ENCODE measurements at places on chromosomes 11 and 22.

GRCh38 chr22:39999144-39999757 lies 4.5 kb downstream of the FAM83F start:
- no peak for DNase-seq

- DNase-seq = no peak
These were observed 3.5 kb downstream of the CBX7 start for GRCh38 chr22:39148727-39149535.

DNA sequence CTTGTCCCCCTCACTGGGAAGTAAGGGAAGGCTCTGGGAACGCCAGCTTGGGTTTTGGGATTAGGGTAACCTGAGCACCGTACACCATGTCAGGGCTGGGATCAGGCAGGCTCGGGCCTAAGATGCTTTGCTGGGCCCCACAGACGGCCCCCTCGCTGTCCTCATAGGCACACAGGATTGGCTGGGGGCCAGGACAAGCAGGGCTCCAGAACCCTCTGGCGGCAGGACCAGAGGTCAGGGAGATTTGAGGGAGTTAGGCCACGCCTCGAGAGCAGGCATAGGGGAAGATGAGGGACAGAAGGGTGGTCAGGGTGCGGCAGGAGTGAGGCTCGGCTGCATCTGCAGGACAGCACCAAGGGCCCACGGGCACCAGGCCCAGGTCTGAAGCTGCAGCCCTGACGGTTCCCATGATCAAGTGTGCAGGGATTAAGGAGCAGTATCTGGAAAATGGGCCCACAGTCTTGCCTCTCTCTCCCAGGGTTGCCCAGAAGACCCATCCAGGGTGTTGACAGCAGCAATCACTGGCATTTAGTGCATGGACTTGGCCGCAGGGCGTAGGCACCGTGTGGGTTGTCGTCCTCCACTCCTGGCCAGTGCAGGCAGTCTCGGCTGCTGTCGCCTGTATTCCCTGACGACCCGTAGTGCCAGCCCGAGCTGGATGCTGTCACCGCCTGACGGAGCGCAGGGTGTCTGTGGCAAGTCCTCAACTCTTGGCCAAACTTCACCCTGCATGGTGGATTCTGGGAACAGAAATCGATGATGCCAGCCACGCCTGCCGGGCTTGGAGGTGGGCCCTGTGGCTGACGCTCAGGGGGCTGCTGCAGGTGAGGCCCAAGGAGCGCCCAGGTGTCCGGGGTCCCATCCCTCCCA lies 15.7 kb upstream of the GNB1L start:
- DNase-seq = peak; percentile 10

DNA sequence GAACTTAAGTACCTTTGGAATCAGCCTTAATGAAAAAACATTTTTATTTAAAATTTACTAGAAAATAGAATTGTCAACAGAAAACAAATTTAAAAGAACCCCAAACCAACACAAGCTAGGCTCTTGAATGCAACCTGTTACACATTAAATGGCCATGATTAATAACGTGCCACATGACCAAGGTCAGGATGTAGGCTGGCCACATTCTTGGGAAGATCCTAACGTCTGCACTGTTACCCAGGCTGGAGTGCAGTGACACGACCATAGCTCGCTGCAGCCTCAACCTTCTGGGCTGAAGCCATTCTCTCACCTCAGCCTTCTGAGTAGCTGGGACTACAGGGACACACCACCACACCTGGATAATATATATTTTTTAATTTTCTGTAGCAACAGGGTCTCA lies 126.4 kb upstream of the APOA1 start:
- no peak for DNase-seq

- no peak for DNase-seq
These were observed 597.1 kb downstream of the BUD13 start for GRCh38 chr11:116175707-116176106.

- DNase-seq = no peak
These were observed 12.4 kb upstream of the ETS1 start for GRCh38 chr11:128599729-128600128.

DNA sequence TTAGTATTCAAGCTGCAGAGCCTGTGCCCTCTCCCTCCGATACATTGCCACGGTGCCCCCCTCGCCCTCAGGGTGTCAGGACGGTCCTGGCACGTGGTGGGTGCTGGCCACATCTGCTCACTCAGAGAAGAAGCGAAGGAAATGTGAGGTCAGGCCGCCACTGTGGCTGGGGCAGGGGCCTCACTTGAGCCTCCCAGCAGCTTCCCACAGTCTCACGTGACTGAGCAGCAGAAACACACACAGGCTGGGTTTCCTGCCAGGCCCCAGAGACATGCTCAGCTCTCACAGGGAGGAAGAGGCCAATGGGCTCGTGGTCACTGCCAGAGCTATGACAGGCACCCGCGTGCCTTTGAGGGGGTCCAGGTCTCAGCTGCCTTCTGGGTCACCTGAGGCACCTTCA lies 37.9 kb upstream of the PRR5 start:
- DNase-seq = peak; percentile 75

GRCh38 chr11:19910931-19911330 lies 198.3 kb downstream of the NAV2 start:
- DNase-seq = no peak

GRCh38 chr22:46376111-46376510 lies 40.6 kb downstream of the TRMU start:
- DNase-seq = no peak

DNA sequence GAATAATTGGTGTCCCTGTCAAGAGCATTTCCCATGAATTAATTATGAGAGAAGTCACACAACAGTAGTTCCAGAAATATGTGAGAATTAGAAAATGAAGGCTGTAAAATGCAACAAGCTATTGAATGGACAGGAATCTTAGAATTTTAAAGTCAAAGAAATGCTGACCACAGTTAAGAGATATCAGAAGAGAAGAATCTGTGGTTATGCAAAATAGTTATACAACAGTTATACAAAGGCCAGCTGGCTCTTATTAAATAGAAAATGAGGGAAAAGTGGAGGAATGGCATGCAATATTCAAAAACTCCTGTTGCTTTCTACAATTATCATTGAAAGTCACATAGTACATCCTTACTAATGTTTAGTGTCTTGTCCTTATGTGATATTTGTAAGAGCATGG lies 27.4 kb downstream of the CASP12 start:
- DNase-seq = no peak

- no peak for DNase-seq
These were observed 15.7 kb downstream of the ZNF214 start for GRCh38 chr11:7004482-7004881.

DNA sequence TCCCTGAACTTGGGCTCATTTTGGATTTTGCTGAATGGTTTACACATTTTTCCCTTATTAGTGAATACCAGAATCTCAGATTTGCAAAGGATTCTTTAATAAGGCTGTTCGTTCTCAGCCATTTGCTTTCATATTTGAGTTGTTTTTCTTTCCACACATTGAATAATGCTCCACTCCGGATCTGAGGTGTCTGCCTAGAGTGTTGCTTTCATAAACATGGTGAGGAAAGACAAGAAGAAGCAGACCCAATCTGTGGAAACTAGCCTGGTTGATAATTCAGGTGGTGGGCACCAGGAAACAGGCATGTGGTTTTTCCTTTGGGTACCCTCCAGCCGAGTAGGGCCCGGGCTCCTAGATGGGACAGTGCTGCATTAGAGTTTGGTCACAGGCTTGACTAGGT lies 35.0 kb downstream of the LDLRAD3 start:
- no peak for DNase-seq

DNA sequence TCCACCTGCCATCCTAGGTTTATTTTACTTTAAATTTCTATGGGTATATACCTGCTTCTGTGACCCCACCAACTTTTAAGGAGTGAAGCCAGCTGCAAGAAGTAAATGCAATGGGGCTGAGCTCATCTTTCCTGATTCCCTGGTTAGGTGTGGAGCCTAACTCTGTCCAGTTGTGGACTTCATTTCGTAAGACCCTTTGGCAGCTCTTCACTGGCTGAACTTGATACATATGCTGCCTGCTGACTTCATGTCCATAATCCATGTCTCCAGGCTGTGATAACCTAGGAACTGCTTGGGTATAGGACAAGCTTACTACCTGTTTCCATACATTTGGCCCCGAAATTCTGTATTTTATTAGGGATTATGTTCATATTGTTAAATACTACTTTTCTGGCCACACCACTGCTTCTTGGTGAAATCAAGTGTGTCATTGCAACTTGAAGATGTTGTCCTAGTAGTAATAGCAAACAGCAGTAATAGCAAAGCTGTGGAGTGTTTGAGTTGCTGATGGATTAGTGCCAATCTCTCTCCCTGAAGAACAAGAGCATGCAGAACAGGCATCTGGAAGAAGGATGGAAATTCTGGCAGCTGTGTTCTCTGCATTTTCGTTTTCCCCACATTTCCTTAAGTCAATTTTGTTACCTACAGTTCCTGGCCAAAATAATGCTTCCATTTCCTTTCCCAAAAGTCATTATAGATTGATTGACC lies 31.2 kb downstream of the LDLRAD3 start:
- no peak for DNase-seq

- DNase-seq = no peak
These were observed 609.7 kb downstream of the TBC1D22A start for GRCh38 chr22:47372111-47372581.

- DNase-seq = peak; percentile 35
These were observed at the start of gene MAPK8IP2 for GRCh38 chr22:50600538-50600937. Gene MAPK8IP2 (plus strand): TSS chr22:50600793. CDS start chr22:50600819, 26 bp downstream.

DNA sequence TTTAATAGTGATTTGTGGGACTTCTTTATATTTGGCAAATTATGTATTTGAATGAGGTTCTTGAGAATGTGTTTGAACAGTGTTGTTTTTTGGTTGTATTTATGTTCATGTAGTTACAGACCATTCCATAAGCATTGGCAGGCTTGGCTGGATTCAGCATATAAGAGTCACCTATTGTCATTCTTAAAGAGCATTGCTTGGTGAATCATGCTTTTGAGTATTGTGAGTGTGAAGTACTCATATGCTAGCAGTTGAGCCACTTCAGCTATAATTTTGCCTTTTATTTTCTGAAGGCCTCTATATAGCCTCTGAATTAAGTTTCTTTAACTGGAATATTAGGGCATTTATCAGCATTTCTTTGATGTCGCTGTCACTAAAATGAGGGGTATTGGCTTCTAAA lies 110.0 kb upstream of the GAL start:
- DNase-seq = no peak

GRCh38 chr22:37894939-37895670 lies 11.0 kb upstream of the MICALL1 start:
- DNase-seq = no peak

DNA sequence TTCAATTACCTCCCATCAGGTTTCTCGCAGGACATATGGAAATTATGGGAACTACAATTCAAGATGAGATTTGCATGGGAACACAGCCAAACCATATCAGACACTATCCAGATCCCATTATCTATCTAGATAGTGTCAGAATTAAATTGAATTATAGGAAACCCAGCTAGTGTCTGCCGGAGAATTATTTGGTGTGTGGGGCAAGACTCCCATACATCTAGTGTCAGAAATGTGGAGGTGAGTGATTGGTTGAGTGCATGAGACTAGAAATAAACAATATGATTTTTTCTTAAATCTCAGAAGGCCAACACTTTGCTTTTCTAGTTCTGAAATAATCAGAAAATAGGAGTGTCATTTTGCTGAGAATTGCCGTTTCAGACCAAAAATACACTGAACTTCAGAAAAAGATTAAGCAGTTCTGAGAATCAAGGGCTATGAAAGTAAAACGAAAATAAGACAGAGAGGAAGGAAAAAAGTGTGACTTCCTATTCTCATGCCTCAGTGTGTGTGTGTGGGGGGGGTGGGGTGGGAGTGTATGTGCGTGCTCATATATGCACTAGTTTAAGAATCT lies 21.3 kb downstream of the CASP12 start:
- no peak for DNase-seq

DNA sequence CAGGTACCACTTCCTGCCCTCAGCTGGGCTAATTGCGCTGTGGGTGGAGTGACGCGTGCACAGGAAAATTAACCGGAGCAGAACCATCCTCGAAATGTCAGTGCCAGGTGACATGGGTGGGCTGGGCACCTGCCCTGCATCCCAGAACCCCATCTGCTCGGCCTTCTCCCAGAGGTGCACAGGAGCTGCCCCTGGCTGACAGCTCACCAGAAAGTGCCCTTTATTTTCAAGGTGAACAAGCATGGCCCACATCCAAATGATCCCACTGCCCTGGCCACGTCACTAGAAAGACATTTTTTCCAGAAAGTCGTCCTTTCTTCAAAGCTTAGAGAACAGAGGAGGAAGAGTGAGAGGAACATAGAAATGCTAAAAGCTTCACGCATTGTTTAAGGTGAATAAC lies 4.1 kb upstream of the ELFN2 start:
- no peak for DNase-seq

DNA sequence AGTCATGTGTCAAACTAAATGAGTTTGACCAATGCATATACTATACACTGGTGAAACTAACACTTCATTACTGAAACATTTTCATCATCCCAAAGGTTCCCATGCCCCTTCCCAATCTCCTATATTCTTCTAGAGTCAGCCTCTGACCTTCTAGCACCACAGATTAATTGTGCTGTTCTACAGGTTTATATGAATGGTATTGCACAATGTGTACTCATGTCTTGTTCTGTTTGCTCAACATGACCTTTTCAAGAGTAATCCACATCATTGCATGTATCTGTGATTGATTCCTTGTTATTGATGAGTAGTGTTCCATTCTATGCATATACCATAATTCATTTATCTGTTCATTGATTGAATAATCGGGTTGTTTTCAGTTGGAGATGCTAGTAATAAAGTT lies 7.5 kb upstream of the OR8G1 start:
- no peak for DNase-seq

- no peak for DNase-seq
These were observed 39.6 kb downstream of the NAT10 start for GRCh38 chr11:34145073-34145472.

DNA sequence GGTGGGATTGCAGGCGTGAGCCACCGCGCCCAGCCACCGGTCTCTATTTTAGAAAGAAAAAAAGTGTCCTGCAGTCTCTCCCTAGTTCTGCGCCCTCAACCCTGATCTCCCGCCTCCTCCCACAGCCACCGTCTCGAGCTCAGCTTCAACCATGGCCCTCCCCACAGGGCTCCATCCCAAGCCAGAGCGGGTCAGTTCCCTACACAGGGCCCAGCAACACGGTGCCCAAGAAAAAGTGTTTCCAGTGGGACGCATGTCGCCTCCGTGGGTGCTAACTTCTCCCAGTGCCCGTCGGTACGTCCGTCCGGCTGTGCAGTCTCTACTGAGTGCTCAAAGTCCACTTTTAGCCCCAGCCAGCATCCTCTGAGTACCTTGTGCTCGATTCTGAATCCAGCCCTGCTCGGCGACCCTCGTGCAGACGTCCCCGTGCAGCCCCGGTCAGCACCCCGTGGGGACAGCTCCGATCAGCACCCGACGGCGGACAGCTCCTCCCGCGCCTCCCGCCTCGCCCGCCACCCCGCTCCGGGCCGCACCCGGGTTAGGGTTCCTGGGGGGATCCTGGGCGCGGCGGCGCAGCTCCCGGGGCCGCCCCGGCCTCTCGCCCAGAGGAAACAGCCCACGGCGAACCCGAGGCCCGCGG lies 657 bp upstream of the MAPK8IP2 start:
- DNase-seq = peak; percentile 70

GRCh38 chr11:19598456-19598855 lies 114.2 kb upstream of the NAV2 start:
- DNase-seq = no peak

DNA sequence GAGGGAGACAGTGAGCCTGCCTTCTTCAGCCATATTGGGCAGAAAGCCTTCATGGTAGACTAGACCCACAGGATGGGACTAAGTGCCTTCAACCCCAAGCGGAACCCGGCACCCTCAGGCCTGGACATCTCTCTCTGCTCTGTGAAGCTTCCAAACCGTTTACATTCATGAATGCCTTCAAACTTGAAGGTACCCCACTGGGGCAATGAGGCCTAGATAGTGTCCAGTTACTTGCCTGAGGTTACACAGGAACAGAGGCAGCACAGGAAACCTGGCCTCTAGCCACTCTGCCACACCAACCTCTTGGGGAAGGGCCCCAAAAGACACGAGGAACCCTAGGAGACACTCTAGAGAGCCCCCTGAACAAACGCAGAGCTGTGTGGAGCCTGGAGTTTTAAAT lies 14.5 kb upstream of the CYP2R1 start:
- DNase-seq = no peak

Measured in natural killer cell (primary cell).